ENCODE measurements at places on chromosomes 7 and 10.

GRCh38 chr10:8445353-8445752, 390.9 kb downstream of the GATA3 start:
- no peak for DNase-seq

DNA sequence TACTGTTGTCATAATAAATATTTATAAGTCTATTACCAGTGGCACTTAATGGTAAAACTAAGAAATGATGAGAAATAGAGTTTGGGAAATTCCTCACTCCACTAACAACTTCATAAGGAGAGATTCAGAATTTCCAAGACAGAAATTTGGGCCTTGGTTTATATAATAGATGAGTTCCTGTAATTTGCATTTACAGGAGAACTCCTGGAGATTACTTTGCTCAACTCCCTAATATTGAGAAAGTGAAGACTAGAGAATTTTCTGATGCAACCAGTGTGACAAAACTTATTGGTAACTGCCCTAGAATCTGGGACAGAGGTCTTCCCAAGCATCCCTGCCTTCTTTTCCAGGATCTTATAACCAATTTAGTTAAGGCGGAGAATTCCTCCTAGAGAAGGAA, 49.1 kb upstream of the GSAP start:
- no peak for DNase-seq

- peak; percentile 66 for DNase-seq
These were observed 95.0 kb upstream of the AGBL3 start for GRCh38 chr7:134891262-134891695.

- DNase-seq = no peak
These were observed 8.8 kb downstream of the MAFK start for GRCh38 chr7:1539181-1539881.

- DNase-seq = no peak
These were observed 804 bp downstream of the TMEM106B start for GRCh38 chr7:12211711-12212485.

DNA sequence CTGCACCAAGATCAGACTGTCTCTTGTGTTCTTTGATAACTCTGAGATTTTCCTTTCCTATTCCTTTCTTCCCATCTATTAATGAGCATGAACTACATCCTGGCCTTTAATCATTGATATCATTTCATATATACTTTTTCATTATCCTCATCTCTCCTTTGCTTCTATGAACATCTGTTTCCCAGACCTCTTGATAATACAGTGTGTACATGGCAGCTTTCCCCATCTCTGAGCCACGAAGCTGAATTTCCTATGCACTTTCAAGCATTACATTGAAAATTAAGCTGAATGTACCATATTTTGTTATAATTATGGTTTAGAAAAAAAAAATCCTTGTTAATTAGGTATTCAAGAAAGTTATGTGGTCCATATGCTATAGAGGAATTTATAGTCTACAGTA, 60.9 kb upstream of the CREB5 start:
- DNase-seq = no peak

DNA sequence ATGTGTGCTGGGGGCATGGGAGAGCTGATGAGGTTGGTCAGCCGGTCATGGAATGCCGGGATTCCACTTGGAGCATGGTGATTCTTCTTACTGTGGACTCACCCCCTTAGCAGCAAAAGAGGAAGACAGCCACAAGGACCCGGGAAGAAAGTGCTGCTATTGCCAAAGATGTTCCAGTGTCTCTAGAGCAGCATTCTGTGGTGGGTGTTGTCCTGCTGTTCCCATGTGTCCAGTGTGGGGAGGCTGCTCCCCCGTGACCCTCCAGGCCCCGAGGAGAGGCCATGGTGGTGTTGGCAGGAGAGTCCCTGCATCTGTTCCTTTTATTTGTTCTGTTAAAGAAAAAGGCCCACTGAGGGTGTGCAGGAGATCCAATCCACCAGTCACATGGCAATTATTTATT, 499.4 kb downstream of the RPS24 start:
- no peak for DNase-seq

All from keratinocyte (primary cell).